T-cell (primary cell): ENCODE measurements at places on chromosomes 12 and 14.

- DNase-seq: no peak
Measured at GRCh38 chr14:56195704-56196103, 77.5 kb downstream of the PELI2 start.

- no peak for DNase-seq
Measured at GRCh38 chr14:29587046-29587445, 340.6 kb downstream of the PRKD1 start.

- DNase-seq: no peak
Measured at GRCh38 chr12:3219233-3219632, 142.1 kb downstream of the TSPAN9 start.

- DNase-seq: no peak
Measured at GRCh38 chr12:81558031-81558430, 201.1 kb downstream of the PPFIA2 start.

DNA sequence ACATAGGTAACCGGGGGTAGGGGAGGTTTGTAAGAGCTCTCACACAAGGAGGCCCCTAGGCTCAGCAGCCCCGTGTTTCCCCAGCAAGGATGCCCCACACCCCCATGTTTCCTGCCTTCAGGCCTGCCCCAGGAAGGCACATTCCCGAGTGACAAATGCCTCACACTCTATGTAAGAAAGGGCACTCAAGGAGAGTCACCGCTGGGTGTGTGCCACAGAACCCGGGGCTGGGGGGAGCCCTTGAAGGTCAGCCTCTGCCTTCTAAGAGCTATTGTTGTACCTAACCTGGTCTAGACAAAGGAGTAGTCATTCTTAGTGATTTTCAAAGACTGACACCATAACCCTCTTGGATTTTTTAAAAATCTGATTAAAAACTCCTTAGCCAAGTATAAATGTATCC lies 333.6 kb downstream of the DPF3 start:
- no peak for DNase-seq

GRCh38 chr12:28089338-28089737 lies 100.9 kb upstream of the CCDC91 start:
- no peak for DNase-seq

- DNase-seq: no peak
Measured at GRCh38 chr14:81765651-81766275, 232.1 kb upstream of the SEL1L start.

DNA sequence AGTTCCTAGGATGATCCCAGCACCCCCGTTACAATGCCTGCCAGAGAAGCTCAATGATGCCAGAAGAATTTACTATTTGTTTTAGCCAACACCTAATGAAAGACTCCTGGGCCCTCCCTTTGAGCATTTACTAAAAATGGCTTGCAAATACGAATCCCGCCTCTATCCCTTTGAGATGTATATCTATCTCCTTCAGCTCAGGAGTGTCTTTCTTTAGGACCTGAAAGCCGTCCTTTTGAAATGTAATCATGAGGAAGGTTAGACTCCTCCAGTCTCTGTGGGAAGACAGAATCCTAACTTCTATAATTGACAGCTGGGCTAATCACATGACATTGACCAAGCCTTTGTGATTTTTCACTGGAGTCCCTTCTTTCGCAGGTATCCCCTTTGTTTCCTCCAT lies 19.2 kb upstream of the DYNC1H1 start:
- DNase-seq: no peak

GRCh38 chr12:126160912-126161311 lies 1095.7 kb downstream of the AACS start:
- no peak for DNase-seq

GRCh38 chr14:71933001-71933587 lies 865 bp downstream of the RGS6 start:
- DNase-seq: no peak

DNA sequence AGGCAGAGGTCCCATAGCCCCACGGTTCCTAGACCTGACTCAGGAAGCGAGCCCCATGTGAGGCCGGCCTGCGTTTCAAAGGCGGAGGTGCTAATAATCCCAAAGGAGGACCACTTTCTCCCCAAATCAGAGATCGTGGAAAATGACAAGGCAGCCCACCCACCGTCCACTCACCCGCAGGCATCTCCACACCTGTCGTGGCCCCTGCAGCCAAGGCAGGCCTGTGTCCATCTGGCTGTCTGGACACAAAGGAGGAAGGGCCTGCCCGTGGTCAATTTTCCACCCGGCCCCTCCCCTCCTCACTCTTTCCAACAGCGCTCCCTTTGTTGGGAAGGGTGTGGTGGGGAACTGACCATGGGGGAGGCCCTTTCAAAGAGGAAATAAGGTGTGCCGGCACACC lies 125.3 kb upstream of the TMEM132D start:
- no peak for DNase-seq

DNA sequence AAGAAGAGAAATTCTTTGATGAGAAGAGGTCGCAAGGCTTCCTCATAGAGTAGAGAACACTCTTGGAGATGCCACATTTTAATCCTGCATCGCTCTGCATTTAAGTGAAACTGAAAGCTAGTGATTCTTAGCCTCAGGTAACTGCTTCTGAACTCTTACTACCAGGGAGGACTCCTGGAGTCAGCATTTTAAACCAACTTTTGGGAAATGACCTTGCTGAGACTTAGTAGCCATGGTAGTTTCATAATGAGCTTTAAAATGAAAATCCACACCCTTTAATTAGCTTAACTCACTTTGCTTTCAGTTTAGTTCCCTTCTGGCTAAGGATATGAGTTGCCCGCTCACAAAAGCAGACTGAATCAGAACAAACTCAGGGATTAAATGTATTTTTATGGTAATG lies 80.3 kb downstream of the SYNE2 start:
- DNase-seq: no peak

- peak; percentile 21 for DNase-seq
Measured at GRCh38 chr14:64722842-64723447, 18.7 kb downstream of the PLEKHG3 start.

DNA sequence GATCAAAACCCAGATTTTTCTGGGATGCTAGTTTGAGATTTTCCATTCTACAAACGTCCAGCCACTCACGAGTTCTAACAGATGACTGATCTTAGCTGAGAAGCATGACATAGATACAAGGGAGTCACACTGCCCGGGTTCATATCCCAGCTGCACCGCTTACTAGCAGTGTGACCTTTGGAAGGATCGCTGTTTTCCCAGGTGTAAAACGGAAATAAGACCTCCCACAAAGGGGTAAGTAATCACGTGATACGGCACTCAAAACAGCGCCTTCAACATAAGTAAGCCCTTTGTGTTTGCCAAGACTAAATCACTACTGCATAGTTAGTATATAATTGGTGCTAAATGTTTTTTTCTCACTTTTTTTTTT lies 624 bp upstream of the PWP1 start:
- DNase-seq: peak; percentile 49

DNA sequence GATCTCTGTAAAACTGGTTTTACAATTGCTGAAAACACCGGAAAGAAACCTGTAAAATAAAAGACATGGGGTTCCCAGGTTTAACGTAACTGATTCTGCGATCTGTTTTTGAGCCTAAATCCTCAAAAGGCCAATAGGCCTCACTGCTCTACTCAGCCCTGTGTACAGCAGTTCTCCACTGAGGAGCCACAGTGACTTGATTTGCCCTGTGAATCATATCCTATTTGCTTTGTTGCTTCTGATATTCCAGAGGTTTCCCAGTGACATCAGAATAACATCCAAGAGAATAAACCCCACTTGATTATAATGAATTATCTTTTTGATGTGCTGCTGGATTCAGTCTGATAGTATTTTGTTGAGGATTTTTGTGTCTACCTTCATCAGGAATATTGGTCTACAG lies 27.5 kb downstream of the MDM1 start:
- DNase-seq: no peak

DNA sequence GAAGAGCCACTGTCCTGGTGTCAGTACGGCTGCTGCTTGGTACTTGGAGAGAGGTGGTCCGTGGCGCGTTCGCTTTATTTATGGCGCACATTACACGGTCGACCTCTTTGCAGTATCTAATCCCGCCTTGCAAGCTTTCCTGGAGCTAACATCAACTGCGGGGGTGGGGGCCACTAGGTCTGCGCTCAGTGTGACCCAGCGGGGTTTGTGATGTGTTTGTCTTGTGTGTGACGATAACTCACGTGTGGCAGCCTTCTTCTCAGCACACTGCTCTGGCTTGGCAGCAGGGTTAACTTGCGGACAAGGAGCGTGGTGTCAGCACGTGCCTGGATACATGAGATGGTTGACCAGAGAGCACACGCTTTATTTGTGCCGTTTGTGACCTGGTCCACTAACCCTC lies 122.2 kb upstream of the RTL1 start:
- no peak for DNase-seq

GRCh38 chr12:48771588-48772112 lies 17.2 kb downstream of the ADCY6 start:
- no peak for DNase-seq

GRCh38 chr12:105418229-105418628 lies 87.7 kb downstream of the C12orf75 start:
- no peak for DNase-seq

- no peak for DNase-seq
Measured at GRCh38 chr12:71682466-71682865, 3.4 kb upstream of the TMEM19 start.

GRCh38 chr12:1814266-1814665 lies 6.1 kb upstream of the LRTM2 start:
- DNase-seq: no peak

- peak; percentile 94 for DNase-seq
Measured at GRCh38 chr12:9813821-9814798, 13.2 kb upstream of the KLRF1 start.

GRCh38 chr14:94483729-94484275 lies 7.8 kb upstream of the SERPINA9 start:
- no peak for DNase-seq

DNA sequence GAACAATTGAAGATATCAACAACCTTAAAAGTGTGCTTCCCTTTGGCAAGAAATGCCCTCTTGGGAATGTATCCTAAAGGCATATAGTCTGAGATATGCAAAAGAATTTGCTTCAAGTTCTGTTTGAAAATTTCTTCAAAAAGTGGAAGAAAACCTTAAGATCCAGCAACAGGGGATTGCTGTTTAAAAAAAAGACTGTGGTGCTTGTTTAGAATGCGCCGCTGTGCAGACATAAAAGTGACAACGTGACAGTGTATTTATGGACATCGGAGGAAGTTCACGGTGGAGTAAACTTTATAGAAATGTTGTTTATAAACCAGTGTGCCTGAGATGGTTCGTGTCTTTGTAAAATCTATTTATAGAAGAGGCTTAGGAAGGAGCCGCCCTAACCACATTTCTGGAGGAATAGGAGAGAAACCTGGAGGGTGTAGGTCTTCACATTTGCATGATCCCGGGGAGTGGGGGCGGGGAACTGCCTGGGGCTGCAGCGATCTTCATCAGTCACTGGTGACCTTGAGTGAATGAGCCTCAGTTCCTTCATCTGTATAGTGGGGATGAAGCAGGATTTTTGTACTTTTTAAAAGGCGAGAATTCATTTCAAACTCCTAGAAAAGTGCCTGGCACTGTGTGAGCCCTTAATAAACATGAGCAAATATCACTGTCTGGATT lies 27.5 kb downstream of the ADGRD1 start:
- DNase-seq: no peak

DNA sequence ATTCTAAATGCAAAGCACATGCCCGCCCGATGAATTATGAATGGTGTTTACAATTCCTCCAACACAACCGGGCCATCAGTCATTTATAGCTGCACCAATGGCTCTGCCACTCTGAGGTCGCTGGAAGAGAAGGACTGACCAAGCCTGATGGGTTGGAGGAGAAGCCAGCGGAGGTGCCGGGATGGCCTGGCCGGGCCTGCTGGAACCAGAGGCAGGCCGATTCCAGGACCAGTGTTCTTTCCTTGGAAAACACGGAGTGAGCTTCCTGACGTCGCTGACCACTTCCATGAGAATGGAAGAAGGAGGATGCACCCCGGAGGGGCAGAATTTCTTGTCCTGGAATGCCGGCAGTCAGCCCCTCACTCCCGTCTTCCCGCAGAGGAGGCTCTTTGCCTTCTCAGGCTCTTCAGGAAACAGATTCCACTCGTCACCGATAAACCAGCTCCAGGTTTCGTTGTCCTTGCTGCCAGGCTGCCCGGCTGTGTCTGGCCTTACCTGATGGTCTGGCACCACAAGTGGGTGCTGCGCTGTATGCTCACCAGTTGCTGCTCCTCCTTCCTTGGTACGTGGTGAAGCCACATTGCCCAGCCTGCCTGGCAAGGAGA lies 358.5 kb upstream of the SFSWAP start:
- DNase-seq: no peak

DNA sequence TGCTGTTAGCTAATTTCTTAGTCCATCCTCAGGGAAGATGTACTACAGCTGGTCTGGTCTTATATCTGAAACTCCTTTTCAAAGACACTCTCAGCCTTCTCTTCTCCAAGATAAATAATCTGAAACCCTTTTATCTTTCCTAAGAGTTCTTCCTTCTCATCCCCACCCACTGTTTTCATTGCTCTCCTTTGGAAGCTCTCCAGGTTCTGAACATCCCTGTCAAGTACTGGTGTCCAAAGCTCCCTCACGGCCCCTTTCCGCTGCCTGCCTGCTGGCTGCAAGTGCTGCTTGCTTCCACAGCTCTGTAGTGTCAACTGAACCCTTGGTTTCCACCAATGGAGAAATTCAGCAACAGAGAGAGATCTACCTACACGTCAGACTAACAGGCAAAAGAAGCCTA lies 6.6 kb upstream of the SLC6A13 start:
- DNase-seq: no peak

DNA sequence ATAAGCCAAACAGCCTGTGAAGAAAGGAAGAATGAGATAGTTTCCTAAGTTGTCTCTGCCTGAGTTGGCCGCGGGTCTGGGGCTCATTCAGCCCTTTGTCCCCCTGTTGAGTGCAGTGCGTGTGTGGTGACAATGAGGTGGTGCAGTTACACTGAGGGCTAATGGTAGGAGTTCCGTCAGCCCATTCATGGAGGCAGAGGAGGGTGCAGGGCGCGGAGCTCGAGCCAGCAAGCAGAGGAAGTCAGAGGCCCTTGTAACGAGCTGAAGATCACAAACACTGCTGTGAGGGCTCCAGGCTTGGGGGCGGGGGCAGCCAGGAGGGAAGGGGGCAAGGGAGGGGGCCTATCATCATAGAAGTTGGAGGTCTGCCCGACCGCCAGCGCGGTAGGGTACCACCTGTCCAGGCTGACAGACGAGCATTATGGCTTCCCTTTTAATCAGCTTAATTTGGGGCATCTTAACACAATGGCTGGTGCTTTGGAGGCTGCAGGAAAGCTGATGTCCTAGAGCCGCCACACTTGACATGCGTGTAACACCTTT lies 20.5 kb downstream of the CCND2 start:
- no peak for DNase-seq
